CD4-positive, alpha-beta T cell treated with Interleukin-17A for 1 hour (primary cell): ENCODE measurements at places on chromosomes 11 and 22.

DNA sequence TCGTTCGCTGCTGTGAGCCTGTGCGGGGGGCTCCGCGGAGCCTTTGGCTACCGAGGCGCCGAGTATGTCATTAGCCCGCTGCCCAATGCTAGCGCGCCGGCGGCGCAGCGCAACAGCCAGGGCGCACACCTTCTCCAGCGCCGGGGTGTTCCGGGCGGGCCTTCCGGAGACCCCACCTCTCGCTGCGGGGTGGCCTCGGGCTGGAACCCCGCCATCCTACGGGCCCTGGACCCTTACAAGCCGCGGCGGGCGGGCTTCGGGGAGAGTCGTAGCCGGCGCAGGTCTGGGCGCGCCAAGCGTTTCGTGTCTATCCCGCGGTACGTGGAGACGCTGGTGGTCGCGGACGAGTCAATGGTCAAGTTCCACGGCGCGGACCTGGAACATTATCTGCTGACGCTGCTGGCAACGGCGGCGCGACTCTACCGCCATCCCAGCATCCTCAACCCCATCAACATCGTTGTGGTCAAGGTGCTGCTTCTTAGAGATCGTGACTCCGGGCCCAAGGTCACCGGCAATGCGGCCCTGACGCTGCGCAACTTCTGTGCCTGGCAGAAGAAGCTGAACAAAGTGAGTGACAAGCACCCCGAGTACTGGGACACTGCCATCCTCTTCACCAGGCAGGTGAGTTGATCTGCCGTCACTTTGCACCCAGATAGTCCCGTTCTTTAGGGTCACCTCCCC is 1.0 kb downstream of the ADAMTS15 start:
- DNase-seq, result no peak

DNA sequence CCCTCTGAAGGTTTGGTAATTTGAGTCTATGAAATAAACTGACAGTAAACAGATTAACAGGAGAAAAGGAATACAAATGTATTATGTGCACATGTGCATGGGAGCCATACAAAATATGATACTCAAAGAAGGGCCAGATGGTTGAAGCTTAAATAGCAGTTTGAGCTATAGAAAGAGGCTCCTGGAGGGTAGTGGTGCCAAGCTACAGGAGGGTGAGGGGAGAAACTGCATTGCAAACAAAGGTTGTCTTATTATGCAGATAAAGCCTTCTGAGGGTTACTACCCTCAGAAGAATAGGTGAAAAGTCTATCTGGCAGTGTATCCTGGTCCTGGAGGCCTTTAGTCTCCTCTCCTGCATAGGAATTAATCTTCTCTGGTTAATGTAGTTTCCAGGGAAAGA is 267.3 kb upstream of the MPPED2 start:
- no peak for DNase-seq

DNA sequence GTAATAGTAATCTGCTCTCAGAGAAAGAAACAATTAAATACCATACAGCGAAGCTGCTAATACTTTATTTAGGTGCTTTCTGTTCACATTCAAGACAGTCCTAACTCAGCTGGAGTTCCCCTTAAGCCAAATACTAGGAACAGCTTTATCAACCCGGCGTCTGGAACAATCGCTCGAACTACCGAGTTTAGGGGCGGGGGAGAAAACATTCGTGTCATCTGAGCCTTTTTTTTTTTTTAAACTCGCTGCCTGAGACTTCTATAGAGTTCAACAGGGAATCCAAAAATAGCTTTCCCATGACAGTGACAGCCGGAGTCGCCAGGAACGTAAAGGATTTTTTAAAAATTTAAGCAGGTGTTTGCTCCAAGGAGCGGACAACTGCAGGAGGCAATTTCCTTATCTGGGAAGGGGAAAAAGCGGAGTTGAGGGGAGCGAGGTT is 852 bp downstream of the TRAF6 start:
- DNase-seq, result peak; percentile 60

DNA sequence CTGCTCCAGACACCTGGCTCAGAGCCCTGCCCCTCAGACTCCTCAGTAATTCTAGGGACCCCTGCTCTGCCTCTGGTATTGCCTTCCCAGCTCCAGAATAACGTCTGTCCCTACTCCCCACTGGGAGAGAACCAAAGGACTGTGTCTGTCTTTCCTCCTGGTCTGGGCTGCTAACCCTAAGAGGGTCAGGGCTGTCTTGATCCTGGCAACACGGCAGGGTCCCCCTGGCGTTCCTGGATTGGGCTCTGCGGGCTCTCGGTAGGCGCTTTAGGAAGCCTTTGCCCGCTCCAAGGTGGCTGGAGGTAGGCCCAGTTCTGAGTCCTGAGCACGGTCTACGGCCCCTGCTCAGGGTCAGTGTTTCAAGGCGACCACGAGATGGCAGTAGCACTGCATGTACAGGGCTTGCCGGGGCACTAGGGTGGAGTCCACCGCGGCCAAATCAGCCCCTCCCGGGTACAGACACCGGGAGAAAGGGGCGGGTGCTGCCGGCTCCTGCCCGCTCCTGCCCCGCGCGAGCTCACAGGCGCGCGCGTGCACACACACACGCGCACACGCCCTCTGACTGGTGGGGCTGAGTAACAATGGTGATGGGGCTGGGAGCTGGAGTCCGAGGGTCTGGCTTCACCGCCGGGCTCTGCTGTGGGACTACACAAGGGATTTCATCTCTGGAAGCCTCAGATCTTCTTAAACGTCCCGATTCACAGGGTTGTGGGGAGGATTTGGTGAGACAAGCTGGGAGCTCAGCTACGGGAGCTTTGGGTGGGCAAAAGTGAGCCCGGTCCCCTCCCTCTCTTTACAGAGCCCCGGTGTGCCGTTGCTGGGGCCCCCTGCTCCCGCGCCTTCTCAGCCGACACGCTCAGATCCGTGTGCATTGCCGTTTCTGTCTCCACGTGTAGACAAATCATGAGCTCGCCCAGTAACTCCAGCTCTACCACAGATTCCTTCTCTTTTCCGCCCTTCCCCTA is 30.1 kb upstream of the HMOX1 start:
- DNase-seq, result peak; percentile 89

GRCh38 chr11:17766590-17766989 is 32.0 kb downstream of the KCNC1 start:
- no peak for DNase-seq

- DNase-seq, result no peak
These were observed 8.4 kb upstream of the DDX6 start for GRCh38 chr11:118799372-118799771.

GRCh38 chr22:36194971-36195370 is 6.6 kb downstream of the APOL4 start:
- DNase-seq, result peak; percentile 62
